ENCODE measurements at places on chromosomes 6 and 20. TPM values are rescaled to one million over a fixed set of nuclear protein-coding genes. Genes with fewer than 3 reads are reported as not detected.
A peak's percentile ranks its signal among the peaks of the same experiment; 100 is the strongest.

GRCh38 chr6:117791012-117791411 lies 115.7 kb downstream of the NUS1 start:
- no peak for DNase-seq
- no peak overlapping the region for H3K4me3 ChIP-seq
- no peaks in the 10 kb centered on the region for H3K4me1 ChIP-seq
- no peaks in the 10 kb centered on the region for H3K36me3 ChIP-seq
- no peaks in the 10 kb centered on the region for H3K27me3 ChIP-seq

DNA sequence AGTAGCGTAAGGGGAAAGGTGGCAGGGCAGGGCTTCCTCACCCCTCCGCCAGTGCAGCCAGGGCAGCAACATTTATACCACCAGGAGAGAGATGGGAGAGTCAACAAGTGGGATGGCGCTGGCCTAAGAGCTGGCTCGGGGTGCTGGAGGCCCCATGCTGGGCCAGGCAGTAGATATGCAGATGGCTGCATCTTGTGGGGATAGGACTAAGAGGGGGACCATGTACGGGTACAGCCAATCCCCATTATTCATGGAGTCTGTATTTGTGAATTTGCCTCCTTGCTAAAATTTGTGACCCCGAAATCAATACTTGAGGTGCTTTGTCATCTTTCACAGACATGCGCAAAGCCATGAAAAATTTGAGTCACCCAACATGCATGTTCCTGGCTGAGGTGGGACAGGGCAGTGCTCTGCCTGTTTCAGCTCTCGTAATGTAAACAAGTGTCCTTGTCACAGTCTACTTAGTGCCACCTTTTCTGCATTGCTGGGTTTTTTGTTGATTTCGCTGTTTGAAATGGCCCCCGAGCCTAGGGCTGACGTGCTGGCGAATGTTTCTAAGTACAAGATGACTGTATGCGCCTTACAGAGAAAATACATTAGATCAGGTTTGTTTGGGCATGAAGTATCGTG lies 27.5 kb upstream of the TAF8 start:
- H3K36me3 ChIP-seq: no peaks in the 10 kb centered on the region
- peaks cover 12% of the 10 kb centered on the region for H3K4me1 ChIP-seq
- H3K27me3 ChIP-seq: no peaks in the 10 kb centered on the region
- no peak for DNase-seq
- H3K27ac ChIP-seq: no peak overlapping the region

- no peaks in the 10 kb centered on the region for H3K27me3 ChIP-seq
- DNase-seq: no peak
- peaks cover 99% of the 10 kb centered on the region for H3K4me1 ChIP-seq
- no peak overlapping the region for H3K4me3 ChIP-seq
These were observed 58.0 kb upstream of the MYL9 start for GRCh38 chr20:36483209-36483918.

DNA sequence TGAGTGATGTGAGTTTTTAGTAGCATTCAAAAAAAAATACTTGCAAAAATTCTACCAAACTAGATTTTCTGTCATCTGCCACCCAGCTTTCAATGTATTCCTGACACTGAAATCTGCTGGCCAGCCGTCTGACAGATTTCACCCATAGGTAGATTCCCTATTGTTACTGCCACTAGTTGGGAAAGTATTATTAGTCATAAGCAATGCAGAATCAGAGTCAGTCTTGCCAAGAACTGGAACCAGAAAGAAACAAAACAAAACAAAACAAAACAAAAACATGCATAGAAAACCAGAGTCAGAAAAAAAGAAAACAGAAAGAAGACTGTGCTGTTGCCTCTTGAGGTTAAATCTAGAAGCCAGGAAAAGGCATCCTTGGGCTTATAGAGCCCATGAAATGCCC lies 293.1 kb upstream of the KCNQ5 start:
- no peaks in the 10 kb centered on the region for H3K36me3 ChIP-seq
- no peaks in the 10 kb centered on the region for H3K4me1 ChIP-seq
- no peak for DNase-seq
- no peaks in the 10 kb centered on the region for H3K27me3 ChIP-seq
- H3K27ac ChIP-seq: no peak overlapping the region
- no peak overlapping the region for H3K4me3 ChIP-seq

DNA sequence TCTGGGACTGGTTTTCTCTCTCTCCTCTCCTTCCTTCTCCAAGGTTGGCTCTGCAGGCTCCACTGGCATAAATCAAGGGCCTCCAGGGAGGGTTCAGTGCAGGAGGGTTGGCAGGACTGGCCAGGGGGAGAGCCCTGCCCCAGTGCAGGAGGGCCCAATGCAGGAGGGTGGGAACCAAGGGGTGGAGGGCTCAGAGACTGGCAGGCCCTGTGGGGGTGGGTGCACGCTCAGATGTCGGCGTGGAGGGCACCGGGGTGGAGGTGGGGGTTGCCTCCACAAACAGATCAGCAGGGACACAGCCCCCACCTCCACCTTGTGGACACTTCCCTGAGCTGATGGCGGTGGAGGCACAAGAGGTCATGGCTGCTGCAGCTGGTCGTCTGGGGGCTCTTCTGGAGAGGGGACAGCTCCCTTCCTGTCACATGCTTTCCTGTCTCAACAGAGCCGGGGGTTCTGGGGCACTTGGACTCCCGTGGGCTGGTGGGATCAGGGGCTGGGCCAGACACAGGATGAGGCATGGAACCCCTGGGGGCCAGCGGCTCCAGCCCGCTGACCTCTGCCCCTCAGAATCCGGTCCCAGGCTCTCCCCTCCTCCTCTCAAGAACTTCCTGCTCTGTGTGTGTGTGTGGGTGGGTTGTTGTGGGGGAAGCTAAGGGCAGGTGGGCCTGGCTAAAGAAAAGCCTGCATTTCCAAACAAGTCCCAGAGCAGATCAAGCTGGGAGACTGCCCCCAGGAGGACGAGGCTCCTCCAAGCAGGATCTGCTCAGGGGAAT lies 2.7 kb upstream of the ABHD16B start:
- peak overlapping the region; percentile 24 for H3K4me3 ChIP-seq
- H3K27me3 ChIP-seq: no peaks in the 10 kb centered on the region
- no peaks in the 10 kb centered on the region for H3K36me3 ChIP-seq
- peak; percentile 88 for DNase-seq
- H3K4me1 ChIP-seq: peaks cover 75% of the 10 kb centered on the region

GRCh38 chr20:37650661-37651060 lies 43.2 kb upstream of the CTNNBL1 start:
- no peaks in the 10 kb centered on the region for H3K27me3 ChIP-seq
- peaks cover 6% of the 10 kb centered on the region for H3K4me1 ChIP-seq

DNA sequence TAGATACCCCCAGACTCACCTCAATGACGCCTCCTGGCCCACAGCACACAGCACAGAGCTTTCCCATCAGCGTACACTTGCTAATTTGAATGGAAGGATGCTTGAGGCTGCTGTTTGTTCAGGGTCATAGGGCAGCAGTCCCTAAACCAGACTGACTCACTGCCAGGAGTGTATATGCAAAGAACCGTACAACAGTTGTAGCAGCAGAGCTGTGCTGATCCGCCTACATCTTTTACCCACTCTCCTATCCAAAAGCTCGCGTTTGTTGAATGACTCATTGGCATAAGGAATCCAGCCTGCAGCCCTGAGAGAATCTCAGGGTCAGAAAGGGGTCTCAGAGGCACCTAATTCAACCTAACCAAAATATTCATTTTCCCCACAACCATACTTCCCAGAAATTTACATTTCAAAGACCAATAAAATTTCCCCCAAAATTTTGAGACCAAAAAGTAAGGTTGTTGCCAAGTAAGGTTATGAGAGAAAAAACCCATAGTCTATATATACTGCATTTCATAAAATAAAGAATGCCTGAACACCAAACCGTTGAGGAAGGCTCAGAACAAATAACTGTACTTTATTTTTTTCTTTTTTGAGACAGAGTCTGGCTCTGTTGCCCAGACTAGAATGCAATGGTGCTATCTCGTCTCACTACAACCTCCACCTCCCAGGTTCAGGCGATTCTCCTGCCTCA lies 35.3 kb upstream of the CCND3 start:
- no peak overlapping the region for H3K4me3 ChIP-seq
- no peak for DNase-seq
- no peaks in the 10 kb centered on the region for H3K27me3 ChIP-seq
- no peak overlapping the region for H3K27ac ChIP-seq
- no peaks in the 10 kb centered on the region for H3K4me1 ChIP-seq

FHL5 gene
- total RNA-seq: 7.9 TPM

FNDC1 gene
- 1.5 TPM for total RNA-seq

TCP11 gene
- not detected for total RNA-seq

SOBP gene
- 14.9 TPM for total RNA-seq

ORC3 gene
- total RNA-seq: 15.2 TPM

Data from heart left ventricle (tissue), 16 donors.